ENCODE measurements at places on chromosomes 12 and 14. TPM values are rescaled to one million over a fixed set of nuclear protein-coding genes. Genes with fewer than 3 reads are reported as not detected.

TEP1 gene
- 14.9 TPM for total RNA-seq

RAPGEF3 gene
- total RNA-seq: 46.5 TPM

ATP23 gene
- total RNA-seq: 18.0 TPM

PMCH gene
- total RNA-seq: not detected

CYP27B1 gene
- total RNA-seq: 1.1 TPM

ARHGEF25 gene
- total RNA-seq: 29.2 TPM

GZMB gene
- 1.4 TPM for total RNA-seq

CLEC4D gene
- total RNA-seq: 1.8 TPM

CCDC197 gene
- 0.23 TPM for total RNA-seq

LTB4R gene
- 6.7 TPM for total RNA-seq
